ENCODE measurements at places on chromosomes 3 and 15. TPM values are rescaled to one million over a fixed set of nuclear protein-coding genes. Genes with fewer than 3 reads are reported as not detected.

GRCh38 chr3:156513619-156514018, 41.3 kb downstream of the SSR3 start:
- DNase-seq, result no peak
- no peaks in the 10 kb centered on the region for H3K36me3 ChIP-seq
- no peak overlapping the region for H3K4me3 ChIP-seq
- H3K27ac ChIP-seq, result no peak overlapping the region

DNA sequence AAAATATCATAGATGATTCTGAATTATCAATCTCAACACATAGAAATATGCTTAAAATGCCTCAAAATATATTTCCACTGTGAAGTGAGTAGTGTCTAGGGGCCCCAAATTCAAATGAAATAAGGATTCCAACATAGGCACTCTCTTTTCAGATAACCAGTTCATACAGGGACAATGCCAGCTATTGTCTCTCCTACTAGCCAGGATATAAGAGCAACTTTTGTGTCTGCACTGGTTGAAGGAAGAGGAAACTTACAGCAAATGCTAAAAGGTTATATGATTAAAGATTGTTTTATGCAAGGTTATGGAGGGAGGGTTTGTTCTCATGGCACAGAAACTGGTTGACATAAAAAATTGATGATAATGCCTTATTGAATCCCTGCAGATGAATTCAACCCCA, 579.4 kb upstream of the ALCAM start:
- H3K4me3 ChIP-seq, result no peak overlapping the region
- H3K27ac ChIP-seq, result no peak overlapping the region
- no peaks in the 10 kb centered on the region for H3K27me3 ChIP-seq
- DNase-seq, result no peak
- no peaks in the 10 kb centered on the region for H3K36me3 ChIP-seq

DNA sequence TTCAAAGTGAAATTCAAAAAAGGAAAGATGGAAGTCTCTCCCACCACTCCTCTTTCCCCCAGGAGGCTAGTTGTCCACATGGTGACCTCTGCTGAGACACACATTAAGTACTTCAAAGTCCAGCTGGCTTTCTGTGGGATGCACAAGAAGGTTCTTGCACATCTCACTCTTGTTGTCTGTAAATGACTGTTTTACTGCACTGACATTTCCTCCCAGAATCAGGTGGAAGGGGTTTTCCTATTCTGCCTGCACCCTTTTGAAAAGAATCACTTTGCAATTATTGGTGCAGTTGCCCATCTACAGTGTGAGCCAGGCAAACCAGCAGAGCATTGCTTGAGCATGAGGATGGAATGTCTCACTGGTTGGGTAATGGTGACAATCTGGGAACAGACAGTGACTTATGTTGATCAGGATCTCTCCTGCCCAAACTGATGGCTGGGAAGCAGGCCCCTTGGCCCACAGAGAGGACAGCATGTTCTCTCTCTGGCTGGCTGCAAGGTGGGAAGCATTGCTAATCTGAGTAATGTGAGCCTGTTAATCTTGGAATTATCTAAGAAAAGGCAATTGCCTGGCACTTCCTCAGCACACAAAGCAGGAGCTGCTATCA, 347.7 kb upstream of the SATB1 start:
- no peak overlapping the region for H3K4me3 ChIP-seq
- no peaks in the 10 kb centered on the region for H3K4me1 ChIP-seq
- H3K36me3 ChIP-seq, result no peaks in the 10 kb centered on the region
- DNase-seq, result no peak

DNA sequence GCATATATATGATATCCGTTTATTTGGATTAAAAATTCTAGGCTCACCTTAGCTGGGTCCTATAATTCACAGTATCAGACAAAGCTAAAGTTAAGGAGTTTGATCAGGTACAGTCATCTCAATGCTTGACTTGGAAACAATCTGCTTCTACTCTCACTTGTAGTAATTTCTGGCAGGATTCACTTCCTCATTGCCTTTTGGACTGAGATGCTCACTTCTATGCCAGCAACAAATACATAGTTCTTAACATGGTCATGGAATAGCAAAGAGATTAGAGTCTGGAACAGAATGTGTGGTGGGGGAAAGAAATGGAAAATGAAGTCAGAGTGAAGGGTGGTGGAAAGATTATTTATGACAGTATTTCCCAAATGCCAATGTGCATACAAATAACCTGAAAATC, 693.6 kb downstream of the CADM2 start:
- no peaks in the 10 kb centered on the region for H3K27me3 ChIP-seq
- no peak overlapping the region for H3K4me3 ChIP-seq
- peaks cover 15% of the 10 kb centered on the region for H3K36me3 ChIP-seq

DNA sequence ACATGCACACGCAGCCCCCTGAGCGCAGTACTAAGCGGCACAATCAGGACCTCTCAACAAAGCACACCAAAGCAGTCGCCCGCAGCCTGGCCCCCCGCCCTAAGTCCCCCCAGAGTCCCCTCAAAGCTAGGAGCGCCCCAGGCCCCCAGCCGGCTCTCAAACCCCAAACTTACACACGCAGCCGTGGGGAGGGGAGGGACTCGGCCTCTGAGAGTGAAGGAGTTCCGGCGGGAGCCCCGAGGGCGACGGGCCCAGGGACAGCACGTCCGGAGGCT, 5.5 kb downstream of the GATA2 start:
- H3K27me3 ChIP-seq, result peaks cover 42% of the 10 kb centered on the region
- H3K36me3 ChIP-seq, result no peaks in the 10 kb centered on the region
- peak overlapping the region; percentile 85 for H3K4me3 ChIP-seq

DNA sequence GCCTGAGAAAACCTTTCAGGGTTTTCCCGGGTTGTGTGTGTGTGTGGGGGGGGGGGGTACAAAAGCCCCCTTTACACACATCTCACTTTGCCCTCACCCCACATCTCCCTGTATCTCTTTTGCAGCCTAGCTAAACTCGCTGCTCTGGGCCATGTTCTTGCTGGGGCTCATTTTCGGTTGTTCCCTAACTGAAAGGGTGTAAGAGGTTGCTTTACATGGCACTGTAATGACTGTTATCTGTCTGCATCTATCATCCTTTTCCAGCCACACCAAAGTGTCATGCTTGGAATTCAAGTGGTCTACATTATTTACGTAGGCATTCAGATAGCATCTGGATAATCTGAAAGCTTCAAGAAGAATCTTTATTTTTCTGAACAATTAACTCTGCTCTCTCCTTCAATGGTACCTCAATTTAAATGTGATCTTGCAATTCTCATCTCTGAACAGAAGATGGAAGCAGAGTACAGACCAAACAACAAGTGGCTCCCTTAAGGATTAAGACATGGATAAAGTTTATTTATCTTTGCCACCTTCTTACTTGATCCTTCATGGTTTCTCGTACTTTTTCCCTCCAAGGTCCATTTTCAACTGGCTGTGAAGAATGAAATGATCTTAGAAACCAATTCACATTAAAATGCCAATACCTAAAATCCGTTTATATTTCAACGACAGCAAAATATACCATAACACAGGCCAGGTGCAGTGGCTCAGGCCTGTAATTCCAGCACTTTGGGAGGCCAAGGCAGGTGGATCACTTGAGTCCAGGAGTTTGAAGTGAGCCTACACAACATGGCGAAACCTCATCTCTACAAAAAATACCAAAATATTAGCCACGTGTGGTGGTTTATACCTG, 34.9 kb downstream of the DCLK3 start:
- DNase-seq, result no peak
- no peak overlapping the region for H3K27ac ChIP-seq
- H3K4me3 ChIP-seq, result no peak overlapping the region

The FYCO1 gene
- 30.3 TPM for total RNA-seq

GRCh38 chr3:134214239-134214638, 36.4 kb downstream of the RYK start:
- no peak overlapping the region for H3K4me3 ChIP-seq
- H3K27me3 ChIP-seq, result peaks cover 14% of the 10 kb centered on the region
- no peak overlapping the region for H3K27ac ChIP-seq
- peaks cover 8% of the 10 kb centered on the region for H3K36me3 ChIP-seq

DNA sequence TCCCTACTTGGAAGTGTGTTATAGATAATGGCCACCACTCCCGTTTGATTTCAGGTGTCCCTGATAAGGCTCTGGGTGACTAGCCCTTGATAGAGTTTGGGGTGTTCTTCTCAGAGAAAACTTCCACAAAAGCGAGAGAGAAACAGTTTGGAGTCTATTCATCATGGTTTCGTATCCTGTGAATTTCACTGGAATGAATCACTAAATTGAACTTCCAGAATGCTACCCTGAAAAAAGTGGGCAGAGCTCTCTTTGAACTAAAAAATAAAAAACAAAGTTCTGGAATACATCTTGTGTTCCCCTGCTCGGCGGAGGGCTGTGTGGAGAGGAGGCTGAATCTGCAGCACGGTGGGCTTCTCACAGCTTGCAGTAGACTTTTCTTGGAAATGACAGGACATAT, 52.8 kb upstream of the FAM98B start:
- H3K4me3 ChIP-seq, result no peak overlapping the region
- no peak for DNase-seq
- H3K27me3 ChIP-seq, result peaks cover 44% of the 10 kb centered on the region

DNA sequence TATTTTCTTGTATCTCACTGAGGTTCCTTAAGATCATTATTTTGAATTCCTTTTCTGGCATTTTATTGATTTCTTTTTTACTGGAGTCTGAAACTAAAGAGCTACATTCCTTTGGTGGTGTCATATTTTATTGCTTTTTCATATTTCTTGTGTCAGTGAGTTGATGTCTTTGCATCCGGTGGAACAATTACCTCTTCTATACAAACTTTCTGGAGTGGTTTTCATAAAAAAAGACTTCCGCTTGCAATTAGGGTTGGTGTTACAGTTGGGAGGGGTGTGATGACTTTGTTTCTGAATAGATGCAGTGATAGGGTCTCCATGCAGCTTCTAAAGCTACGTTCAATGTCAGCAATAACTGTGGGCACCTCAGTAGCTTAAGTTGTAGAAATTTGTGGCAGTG, 181.7 kb downstream of the LPP start:
- peaks cover 40% of the 10 kb centered on the region for H3K4me1 ChIP-seq
- H3K27ac ChIP-seq, result no peak overlapping the region
- DNase-seq, result no peak
- peaks cover 5% of the 10 kb centered on the region for H3K36me3 ChIP-seq
- no peak overlapping the region for H3K4me3 ChIP-seq
- H3K27me3 ChIP-seq, result no peaks in the 10 kb centered on the region

DNA sequence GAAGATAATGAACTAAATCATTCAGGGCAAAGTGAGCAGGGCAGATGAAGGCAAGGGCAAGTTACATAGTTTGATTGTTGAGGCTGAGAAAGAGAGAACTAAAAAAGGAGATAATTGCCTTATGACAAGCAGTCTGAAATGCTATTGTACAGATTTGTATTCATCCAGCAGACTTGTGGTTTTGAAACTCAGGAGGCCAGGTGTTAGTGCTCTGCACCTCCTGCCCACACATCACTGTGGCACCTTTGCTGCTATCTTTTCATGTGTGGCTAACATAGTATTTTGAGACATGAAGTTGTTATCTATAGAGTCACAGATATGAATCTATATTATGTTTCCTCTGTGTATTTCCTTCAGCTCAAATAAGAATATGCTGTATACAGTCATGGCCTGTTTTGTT, 24.3 kb upstream of the SUCLG2 start:
- no peak for DNase-seq
- no peak overlapping the region for H3K4me3 ChIP-seq
- H3K4me1 ChIP-seq, result peaks cover 26% of the 10 kb centered on the region

- no peak for DNase-seq
- H3K36me3 ChIP-seq, result no peaks in the 10 kb centered on the region
- no peaks in the 10 kb centered on the region for H3K27me3 ChIP-seq
- no peak overlapping the region for H3K4me3 ChIP-seq
Observed at GRCh38 chr3:73270839-73271483, 209.5 kb downstream of the EBLN2 start.

DNA sequence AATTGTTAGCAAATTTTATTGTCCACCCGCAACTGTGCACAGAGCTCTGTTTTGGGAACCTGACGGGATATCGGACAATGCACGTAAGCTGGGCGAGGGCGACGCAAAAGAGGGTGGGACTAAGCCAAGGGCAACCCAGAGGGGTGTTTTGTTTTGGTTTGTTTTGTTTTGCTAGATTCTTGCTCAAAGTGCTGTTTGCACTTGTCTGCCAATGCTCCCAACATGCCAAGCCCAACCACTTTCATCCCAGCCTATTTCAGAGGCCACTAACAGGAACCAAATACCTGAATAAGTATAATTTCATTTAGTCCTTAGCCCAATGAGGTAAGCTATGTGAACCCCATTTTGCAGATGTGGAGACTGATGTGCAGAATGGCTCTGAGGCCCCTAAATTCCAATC, 9.7 kb upstream of the CMTM7 start:
- H3K27me3 ChIP-seq, result peaks cover 7% of the 10 kb centered on the region
- no peaks in the 10 kb centered on the region for H3K4me1 ChIP-seq
- H3K4me3 ChIP-seq, result no peak overlapping the region
- H3K36me3 ChIP-seq, result no peaks in the 10 kb centered on the region
- H3K27ac ChIP-seq, result no peak overlapping the region

GRCh38 chr3:194857469-194858113, 171.9 kb downstream of the FAM43A start:
- no peak overlapping the region for H3K4me3 ChIP-seq
- no peak for DNase-seq
- no peak overlapping the region for H3K27ac ChIP-seq
- no peaks in the 10 kb centered on the region for H3K36me3 ChIP-seq
- peaks cover 10% of the 10 kb centered on the region for H3K27me3 ChIP-seq

The ANKUB1 gene
- total RNA-seq, result not detected

DNA sequence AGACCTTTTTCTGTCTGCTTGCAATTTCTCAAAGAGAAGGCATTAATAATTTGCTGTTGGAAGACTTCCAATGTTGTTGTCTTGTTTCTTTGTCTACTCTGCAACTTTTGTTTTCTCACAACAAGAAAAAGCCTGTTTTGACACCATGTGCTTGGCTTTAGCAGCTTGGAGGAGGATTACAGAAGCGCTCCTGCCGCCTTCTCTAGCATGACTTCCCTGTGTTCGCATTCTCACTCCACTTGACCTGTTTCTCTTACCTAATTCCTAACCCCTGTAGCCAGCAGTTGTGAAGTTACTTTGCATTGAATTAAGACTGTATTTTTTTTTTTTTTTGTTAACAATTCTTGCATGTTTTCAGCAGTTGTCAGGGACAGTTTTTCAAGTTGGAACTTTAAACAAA, 235.3 kb upstream of the GOLIM4 start:
- no peak for DNase-seq
- no peaks in the 10 kb centered on the region for H3K36me3 ChIP-seq
- H3K4me1 ChIP-seq, result no peaks in the 10 kb centered on the region
- no peak overlapping the region for H3K4me3 ChIP-seq
- no peaks in the 10 kb centered on the region for H3K27me3 ChIP-seq

The HRG gene
- not detected for total RNA-seq

DNA sequence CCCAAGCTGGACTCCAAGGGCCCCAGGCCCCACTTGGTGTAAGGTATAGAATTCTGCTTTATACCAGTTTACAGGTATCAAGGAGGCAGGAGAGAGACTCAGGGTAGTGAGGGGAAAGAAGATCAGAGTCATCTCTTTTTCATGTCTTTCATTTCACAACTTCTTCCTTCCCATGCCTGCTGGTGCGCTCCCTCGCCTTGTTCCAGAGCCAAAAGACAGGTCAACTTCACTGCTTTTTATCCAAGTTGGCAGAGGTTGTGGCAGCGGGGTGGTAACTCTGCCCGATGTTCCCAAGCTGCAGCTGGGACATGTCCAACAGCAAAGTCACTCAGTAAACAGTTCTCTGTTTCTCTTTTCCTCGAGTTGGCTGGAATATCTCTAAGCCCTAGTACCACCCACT, 86.3 kb upstream of the TCF12 start:
- no peak for DNase-seq
- no peak overlapping the region for H3K27ac ChIP-seq
- no peaks in the 10 kb centered on the region for H3K4me1 ChIP-seq
- H3K27me3 ChIP-seq, result peaks cover 3% of the 10 kb centered on the region

The ADAMTSL3 gene
- total RNA-seq, result not detected

GRCh38 chr15:82570721-82571508, 30.7 kb upstream of the RPS17 start:
- DNase-seq, result no peak
- no peaks in the 10 kb centered on the region for H3K4me1 ChIP-seq
- H3K27me3 ChIP-seq, result peaks cover 49% of the 10 kb centered on the region
- no peak overlapping the region for H3K27ac ChIP-seq
- no peaks in the 10 kb centered on the region for H3K36me3 ChIP-seq

Measured in natural killer cell treated with Interleukin-12 subunit alpha and Interleukin-12 subunit beta and Interleukin-15 and Interleukin-18, amount 100 ng/mL, for 72 hours (primary cell).